ENCODE measurements at places on chromosomes 3 and 15.

DNA sequence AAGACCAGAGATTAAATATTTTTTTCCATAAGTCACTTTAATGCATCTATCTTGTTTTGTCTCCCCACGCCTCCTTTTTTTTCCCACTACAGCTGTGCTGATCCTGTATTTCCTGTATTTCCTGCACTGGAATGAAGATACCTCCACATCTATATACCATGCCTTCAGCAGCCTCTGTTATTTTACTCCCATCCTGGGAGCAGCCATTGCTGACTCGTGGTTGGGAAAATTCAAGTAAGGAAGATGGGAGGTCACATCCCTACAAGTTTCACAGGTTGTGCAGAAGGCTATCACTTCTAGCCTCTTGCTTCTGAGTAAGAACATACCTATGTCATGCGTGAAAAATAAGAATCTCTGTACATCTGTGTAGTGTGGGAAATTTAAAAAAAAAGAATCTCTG, 3.1 kb downstream of the SLC15A2 start:
- no peak for DNase-seq

GRCh38 chr3:190807719-190808375, 54.6 kb downstream of the GMNC start:
- no peak for DNase-seq

DNA sequence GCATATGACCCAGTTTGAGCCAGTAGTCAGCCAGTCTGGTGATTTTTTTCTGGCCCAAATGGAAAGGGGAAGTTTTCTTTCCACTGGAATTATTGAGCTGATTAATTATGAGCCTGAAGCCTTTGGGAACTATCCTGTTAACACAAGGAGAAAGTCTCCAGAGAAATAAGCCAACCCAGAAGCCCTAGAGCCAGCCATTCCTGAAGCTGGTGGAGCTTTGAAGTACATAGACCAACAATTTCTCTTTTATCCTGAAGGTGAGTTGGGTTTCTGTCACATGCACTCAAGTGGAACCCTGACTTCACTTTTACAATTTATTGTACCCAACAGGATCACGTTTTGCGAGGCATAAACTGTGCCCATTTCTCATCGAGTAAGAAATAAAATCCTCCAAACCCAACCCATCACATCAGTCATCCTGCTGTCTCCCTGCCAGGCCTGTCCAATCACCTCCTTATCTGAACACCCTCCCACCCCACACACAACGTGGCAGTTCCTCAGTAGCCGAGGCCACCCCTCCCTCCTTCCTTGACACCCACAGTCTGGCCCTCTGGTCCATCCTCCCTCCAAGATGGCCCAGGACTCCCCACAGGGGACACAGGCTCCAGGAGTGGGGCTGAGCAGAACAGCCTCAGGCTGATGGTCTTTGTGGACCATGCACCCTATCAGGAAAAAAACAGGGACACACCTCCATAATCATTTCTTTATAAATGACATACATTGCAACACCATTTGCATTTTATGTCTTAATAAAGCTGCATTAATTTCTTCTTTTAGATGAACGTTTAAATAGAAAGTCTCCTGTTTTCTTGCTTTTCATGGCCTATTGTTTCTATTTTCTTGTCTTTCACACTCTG, 55.7 kb upstream of the GATA2 start:
- DNase-seq, result no peak

GRCh38 chr15:30059771-30060170, 23.0 kb upstream of the GOLGA8J start:
- no peak for DNase-seq

- DNase-seq, result no peak
Observed at GRCh38 chr3:187967993-187968392, 186.0 kb upstream of the LPP start.

- DNase-seq, result peak; percentile 28
Observed at GRCh38 chr3:53044711-53045517, 959 bp downstream of the SFMBT1 start.

DNA sequence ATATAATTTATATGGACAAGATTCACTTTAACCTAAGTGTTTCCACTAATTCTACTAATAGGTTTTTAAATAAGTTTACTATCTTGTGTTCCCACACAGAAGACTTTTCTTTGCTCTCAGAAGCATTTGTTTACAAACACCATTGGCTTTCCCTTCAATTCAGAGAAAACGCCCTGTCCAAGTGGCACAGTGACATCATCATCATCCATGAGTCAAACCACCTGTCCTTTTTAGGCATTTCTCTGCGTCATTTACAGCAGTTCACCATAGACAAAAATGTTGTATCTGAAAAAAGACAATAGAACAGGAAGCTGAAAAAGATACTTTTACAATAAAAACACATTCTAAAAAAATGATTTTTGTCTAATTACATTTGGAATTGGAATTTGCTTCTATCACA, 9.3 kb upstream of the BCL2L10 start:
- no peak for DNase-seq

- DNase-seq, result no peak
Observed at GRCh38 chr15:25056484-25057425, 102.0 kb downstream of the SNRPN start.

GRCh38 chr3:59411186-59411585, 361.4 kb upstream of the CFAP20DC start:
- DNase-seq, result no peak

DNA sequence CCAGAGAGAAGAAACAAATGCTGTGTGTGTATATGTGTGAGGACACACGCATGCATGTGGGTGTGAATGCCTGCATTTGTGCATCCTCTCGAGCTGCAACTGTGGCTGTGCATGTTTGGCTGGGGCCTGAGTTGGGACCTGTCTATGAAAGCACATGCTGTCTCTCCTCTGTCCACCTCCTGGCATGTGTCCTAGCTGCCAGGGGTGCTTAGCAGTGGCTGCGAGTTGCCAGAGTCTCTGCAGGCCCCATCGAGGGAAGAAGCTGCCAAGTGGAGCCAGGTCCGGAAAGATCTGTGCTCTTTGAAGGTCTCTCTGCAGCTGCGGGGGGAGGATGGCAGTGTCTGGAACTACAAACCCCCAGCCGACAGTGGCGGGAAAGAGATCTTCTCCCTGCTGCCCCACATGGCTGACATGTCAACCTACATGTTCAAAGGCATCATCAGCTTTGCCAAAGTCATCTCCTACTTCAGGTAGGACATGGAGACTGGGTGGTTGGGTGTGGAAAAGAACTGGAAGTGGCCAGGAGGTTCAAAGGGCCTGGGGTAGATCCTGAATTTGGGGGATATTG, 30.7 kb downstream of the NR1I2 start:
- DNase-seq, result no peak

DNA sequence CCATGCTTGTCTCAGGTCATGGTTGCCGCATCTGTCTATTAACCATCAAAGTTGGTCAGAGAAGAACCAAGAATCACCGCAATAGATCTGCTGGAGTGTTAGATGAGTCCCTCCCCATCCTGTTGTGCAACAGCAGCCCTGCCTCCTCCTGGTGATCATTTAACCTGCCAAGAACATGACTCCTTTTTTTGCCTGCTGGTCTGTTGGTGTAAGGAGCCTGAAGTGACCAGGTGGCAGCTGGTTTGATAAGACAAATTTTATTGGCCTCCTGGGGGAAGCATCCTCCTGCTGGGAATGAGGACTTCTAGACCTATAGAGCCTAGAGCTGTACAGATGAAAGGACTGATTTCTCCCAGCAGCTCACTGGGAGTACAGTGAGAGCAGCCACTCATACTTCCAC, 43.5 kb upstream of the RAF1 start:
- no peak for DNase-seq

DNA sequence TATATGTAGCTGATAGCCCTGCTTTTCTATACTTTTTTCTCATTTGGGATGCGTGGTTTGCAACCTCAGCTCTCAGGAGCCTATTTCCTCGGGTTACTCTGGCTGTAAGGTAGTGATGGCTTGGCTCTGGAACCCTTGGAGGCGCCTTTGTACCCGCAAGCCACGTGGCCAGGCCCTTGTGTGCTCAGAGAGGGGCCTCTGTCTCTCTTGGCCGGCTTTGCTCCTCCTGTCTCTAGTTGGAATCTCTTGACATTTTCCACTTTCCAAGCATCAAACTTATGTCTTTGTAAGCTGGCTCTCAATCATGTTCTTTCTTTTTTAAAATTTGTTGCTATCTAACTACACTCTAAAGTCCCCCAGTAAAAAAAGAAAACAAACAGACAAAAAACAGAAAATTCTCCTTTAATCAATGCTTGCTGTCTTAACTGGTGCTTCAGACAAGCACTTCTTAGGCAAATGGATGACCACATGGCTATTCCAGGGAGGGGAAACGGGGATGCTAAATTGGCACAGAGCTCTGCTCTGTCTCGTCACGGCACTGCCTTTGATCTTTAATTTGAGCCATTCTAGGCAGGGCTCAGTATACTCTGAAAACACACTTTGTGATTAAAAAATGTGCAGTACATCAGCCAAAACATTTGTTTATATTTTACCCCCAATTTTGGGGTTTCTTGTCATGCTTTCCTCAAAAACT, 180.4 kb upstream of the NR2E3 start:
- no peak for DNase-seq

DNA sequence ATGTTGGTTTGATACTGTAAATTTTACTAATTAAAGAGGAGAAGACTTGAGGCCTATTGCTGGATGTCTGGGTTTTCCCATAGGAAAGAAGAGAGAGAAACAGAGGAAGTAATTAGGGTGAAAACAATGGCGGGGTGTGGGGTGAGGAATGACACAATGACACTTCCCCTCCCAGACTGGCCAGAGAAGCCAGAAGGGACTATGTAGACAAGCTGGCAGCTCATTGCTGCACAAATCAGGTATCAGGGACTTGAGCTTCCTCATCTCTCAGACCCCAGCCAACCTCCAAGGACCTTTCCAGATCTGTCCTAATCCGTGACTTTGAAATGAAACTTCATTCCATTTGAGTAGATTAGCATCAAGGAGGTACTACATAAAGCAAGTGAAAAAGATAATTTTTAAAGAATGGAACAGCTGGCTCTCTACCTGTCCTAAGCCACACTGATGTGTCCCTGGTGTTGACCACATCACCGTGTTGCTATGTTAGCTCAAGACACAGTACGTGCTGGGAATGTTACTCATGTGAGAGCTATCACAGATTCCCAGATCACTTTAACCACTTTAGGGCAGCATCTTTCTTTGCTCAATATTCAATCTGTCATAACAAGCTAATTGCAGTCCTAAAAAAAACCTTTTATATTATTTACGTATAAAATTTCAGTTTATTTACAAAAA, 22.2 kb downstream of the TMEM212 start:
- DNase-seq, result no peak

GRCh38 chr3:27666272-27666671, 55.9 kb downstream of the EOMES start:
- DNase-seq, result no peak

DNA sequence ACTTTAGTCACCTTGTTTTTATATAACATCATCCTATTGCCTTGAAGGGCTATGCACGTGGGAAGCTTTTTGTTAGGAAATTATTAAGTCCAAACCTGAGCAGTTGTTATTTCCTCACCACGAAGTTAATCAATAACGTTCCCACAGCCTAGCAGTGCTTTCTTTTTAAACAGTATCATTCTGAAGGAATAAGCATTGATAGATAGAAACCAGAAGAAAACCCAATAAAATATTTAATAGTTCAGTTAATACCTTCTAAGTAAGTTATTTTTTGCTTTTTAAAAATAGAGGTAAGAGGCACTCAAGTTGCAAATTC, 149.3 kb downstream of the KCNMB2 start:
- DNase-seq, result no peak

GRCh38 chr3:118742760-118743159, 291.9 kb downstream of the IGSF11 start:
- DNase-seq, result no peak

DNA sequence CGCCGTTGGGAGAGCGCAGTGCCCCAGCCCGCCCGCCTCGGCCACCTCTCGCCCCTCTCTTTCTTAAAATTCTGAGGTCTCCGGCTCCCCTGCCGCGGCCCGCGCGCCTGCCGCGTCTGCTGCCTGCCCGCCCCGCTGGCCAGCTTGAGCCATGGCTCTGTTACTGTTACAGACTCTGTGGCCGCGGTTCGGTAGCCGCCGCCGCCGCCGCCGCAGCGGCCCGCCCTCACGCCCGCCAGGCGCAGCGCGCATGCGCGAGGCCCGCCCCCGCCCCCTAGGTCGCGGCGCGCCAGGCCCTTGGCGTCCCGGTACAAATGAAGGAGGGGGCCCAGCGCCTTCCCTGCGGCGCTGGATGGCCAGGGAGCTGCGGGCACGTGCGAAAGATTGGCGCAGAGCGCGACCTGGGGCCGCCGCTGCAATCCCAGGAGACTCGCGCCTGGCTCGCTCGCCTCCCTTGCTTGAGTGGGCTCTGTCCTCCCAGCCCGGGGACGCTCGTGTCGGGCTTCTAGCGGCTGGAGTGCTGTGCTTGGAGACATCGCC, at the start of gene ONECUT1:
TSS of gene ONECUT1 (minus strand) at position 168 of the 540 bp plus-strand sequence. CDS start 452 bp downstream, outside the sequence.
- peak; percentile 38 for DNase-seq

- no peak for DNase-seq
Observed at GRCh38 chr3:15630646-15631350, 29.3 kb downstream of the BTD start.

GRCh38 chr3:183698318-183698751, 738 bp downstream of the YEATS2 start:
- peak; percentile 8 for DNase-seq

- no peak for DNase-seq
Observed at GRCh38 chr15:23497710-23498111, 50.7 kb upstream of the GOLGA6L2 start.

GRCh38 chr3:27127195-27127594, 242.0 kb downstream of the NEK10 start:
- no peak for DNase-seq

DNA sequence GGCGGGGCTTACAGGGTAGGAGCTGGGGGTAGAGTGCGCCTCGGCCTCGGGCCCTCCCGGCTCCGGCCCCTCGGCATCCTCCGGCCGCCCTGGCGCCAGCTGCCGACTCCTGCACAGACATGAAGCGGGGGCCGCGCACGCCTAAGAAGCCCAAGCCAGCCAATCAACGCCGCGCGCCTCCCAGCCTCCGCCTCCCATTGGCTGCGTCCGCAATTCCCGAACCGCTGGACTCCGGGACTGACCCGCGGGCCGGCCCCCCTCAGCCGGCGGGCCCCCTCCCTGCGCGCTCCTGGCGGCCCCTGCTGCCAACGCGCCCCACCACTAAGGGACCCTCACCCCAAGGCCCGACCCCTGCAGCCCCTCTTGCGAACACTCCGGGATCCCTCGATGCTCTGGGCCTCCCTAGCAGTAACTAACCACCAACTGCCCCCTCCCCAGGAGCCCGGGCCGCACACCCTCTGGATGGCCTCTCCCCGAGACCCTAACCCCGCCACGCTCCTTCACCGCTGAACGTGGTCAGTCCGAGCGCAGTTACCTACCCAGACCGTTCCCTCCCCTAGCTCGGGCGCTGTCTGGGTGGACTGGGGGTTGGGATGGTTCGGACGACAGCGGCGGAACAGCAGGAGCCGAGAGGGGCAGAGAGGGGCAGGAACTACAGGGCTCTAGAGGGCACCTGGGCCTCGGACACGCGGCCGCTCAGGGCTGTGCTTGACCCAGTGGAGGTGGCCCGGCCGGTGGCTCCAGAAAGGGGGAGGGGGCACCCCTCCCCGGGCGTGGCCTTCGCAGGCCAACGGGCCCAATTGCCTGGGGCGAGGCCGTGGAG, 5.0 kb downstream of the GATA2 start:
- DNase-seq, result no peak
